ENCODE measurements at places on chromosomes 4 and X.

DNA sequence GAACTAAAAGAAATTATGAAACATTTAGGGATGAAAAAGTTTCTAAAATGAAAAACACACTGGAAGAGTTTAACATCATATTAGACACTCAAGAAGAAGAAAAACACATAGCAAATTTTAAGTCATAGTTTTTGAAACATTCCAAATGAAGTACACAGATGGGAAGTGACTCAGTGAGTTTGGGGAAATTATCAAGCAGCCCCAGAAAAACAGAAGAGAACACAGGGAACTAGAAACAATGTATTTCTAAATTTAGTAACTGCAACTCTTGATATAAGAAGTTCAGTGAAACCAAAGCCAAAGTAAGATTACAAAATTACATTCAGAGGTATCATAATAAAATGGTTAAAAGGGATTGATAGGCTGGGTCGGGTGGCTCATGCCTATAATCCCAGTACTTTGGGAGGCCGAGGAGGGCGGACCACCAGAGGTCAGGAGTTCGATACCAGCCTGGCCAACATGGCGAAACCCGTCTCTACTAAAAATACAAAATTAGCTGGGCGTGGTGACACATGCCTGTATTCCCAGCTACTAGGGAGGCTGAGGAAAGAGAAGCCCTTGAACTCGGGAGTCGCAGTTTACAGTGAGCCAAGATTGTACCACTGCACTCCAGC lies 461.2 kb downstream of the KCTD8 start:
- no peak for DNase-seq

- DNase-seq, result no peak
Observed at GRCh38 chr4:137694138-137694537, 161.8 kb upstream of the PCDH18 start.

GRCh38 chr4:187603093-187604025 lies 392.2 kb upstream of the ZFP42 start:
- DNase-seq, result no peak

DNA sequence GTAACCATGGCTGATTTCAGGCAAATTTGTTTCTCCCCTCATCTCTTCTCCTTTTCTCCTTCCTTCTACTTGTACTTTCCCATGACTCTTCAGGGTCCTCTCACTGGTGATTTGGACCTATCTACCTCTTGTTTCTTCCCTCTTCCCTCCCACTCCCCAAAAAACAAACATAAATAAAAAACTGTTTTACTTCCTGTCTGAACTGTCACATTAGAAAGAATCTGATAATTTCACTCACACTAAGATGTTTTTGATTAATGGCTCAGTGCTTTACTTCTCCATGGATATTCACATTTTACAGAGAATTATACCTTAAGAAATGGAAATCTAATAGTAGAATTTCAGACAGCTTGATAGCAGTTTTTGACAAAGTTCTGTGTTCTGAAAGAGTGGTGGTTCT lies 7.2 kb downstream of the STK26 start:
- DNase-seq, result no peak

DNA sequence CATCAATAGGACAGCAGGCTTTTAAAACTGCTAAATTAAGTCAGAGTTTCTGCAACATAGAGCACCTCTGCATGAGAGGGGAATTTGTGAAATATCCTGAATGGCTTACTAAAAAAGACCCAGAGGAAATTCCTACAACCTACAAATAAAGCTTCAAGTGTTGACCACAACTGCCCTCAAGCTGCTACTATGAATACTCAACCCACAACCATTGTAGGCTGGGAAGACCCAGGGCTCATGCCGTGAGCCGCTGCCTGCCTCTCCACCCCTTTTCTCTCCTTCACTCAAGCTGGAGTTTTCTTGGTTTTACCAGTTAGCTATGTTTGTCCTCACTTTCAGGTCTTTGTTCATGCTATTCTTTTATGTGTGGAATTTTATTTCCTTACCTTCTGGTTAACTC lies 151.6 kb downstream of the EMCN start:
- no peak for DNase-seq

- no peak for DNase-seq
Observed at GRCh38 chr4:61200916-61201526, 895 bp downstream of the ADGRL3 start.

DNA sequence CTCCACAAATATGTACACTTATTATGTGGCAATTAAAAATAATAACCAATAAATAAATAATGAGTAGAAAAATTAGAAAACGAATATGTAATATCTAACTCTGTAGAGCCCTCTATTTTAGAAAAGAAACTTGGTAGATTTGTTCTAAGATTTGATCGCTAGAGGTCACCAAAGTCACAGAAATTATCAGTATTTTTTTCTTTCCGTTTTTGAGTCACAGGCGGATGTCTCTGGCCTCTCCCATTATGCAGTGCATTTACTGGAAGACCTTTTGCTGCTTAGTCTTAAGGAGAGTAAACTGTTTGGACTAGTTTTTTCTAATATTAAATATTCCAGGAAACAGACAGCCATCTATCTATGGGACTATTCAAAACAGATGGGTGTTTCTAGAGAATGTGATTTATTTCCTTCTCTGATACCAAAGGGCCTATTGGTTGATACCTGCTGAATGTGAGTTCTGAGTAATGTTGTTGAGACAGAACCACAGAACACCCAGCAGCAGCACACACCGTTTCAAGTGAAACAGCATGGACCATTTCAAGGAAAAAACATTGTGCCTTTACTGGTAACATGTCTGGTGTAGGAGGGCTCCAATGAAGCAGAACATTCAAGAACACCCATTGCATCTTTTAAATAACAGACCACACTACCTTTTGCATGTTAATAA lies 34.0 kb upstream of the GYPA start:
- peak; percentile 5 for DNase-seq

GRCh38 chr4:28267166-28267565 lies 1406.5 kb downstream of the STIM2 start:
- DNase-seq, result no peak

DNA sequence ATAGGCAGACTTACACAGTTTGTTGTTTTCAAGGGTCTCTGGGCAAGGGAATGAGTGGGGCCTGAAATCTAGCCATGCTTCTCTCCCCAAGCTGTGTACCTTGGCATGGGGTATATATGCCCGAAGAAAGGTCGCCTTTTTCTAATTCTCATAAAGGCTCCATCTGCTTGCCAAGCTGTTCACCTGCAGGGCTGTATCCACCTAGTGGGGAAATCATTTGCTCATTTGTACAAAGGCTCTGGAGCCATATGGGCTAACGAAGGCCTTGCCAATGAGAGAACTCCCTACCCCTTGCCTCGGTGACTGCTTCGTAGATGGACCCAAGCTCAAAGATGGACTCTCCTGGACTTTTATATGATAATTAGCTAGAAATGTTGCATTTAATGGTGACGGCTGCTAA lies 1097.0 kb downstream of the PDHA2 start:
- DNase-seq, result no peak

GRCh38 chr4:105751718-105752299 lies 43.2 kb downstream of the GSTCD start:
- DNase-seq, result no peak

DNA sequence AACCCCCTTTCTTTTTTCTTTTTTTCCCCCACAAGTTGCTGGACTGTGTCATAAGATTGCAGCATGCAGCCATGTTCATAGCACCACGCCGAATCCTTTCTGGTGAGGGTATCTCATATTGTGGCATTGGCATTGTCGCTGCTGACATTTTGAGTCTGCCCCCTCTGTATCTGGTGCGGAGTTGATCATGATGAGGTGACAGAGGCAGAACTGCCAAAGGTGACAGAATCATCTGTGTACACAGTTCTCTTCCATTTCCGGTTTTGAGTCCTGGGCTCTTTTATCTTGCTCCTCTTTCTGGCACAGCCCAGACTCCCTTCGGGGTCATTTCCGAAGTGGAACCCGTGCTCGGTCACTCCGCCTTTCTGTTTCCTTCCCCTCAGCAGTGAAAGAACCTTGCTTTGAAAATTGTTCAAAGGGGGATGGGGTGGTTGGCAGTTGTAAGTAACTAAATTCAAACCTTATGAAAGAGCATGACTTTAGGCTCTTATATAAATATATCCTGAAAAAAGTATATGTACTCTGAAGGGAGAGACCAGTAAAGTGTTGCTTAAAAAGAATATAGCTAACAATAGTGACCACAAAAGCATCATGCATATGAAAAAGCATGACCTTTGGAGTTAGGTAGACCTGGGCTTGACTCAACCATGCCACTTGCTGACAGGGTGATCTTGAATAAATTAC lies 55.0 kb upstream of the BMP2K start:
- peak; percentile 4 for DNase-seq

GRCh38 chr4:42436928-42437565 lies 39.8 kb downstream of the SHISA3 start:
- DNase-seq, result no peak

DNA sequence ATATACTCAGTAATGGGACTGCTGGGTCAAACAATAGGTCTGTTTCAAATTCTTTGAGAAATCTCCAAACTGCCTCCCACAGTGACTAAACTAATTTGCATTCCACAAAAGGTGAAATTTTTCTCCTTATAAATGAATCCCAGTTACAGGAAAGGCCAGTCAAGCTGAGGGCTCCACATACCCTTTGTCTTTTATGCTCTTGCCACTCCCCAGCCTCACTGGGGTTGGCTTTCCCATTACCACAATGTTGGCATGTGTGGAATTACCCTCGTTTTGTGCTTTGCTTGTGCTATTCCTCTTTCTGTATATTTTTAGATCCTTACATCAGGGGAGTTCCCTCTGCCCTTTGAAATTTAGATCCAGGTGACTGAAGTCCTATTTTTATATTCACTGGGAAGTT lies 220.2 kb upstream of the LCORL start:
- DNase-seq, result no peak

DNA sequence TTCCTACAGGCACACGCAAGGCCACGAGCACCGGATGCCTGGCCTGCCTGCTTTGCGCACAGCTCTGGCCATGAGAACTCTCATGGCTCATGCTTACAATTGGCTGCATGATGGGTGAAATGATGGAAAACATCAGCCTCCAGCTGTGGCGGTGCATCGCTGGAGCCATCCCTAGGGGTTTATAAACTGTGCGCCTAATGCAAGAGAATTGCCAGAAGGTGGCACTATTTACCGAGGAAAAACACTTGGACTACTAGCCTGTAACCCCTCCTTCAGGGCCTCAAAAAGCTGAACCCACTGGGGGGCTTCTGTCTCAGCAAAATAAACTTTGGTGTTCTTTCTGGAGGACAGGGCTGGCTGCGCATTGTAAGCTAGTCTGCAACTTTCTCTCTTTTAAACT lies 51.9 kb downstream of the PHKA2 start:
- no peak for DNase-seq

DNA sequence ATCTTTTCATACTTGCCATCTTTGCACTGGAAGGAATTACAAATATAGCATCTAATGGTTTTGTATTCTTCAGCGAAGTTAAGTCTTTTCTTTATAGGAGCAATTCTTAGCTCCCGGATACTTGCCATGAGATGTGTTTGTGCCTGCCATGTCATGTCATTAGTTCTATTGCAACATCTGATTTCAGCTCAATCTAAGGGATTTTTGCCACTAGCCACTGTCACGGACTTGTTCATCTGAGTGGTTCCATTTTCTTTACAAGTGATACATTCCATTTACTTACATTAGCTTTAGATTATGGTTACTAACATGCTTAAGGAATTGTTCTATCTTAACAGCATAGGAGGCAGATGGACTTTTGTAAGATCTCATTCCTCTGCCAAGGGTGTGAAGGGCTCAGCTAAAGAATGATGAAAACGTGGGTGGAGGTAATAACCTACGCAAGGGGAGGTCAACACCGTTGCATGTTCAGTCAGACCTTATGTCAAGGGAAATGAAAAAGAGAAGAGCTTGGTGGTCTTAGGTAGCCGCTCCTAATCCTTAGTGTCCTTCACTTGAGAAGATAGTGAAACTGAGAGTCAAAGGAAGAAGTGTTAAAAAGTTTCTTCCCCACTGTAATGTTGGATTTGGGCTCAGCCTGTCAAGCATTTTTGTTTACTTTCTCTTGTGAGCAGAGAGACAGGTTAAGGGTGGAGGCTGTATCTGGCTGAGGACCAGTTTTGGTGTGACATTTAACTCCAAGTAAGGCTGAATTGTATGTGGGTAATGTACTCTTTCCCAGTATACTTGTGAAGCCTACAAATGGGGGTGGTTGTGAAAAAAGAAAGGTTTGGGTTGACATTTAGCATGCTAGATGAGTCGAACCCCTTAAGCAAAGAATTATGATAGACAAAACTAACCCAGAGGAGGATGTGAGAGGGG lies 3.6 kb upstream of the KLHL2 start:
- DNase-seq, result no peak

GRCh38 chrX:30831082-30831481 lies 58.0 kb downstream of the TAB3 start:
- DNase-seq, result no peak

DNA sequence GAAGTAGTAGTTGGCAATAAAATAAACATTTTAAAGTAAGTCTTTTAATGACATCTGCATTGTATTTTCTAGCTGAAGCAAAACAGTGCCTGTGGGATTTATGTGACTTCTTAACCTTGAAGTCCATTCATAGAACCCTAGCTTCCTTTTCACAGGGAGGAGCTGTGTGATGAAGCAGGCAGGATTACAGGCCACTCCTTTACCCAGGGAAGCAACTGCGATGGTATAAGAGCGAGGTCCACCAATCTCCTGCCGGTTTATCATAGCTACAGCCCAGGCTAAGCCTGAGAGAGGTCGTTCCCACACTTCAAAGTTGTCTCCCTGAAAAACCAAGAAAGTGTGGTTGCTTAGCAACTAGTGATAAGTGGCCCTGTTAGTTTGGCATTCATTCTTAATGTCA lies 7.0 kb downstream of the RPL36A start:
- DNase-seq, result no peak

DNA sequence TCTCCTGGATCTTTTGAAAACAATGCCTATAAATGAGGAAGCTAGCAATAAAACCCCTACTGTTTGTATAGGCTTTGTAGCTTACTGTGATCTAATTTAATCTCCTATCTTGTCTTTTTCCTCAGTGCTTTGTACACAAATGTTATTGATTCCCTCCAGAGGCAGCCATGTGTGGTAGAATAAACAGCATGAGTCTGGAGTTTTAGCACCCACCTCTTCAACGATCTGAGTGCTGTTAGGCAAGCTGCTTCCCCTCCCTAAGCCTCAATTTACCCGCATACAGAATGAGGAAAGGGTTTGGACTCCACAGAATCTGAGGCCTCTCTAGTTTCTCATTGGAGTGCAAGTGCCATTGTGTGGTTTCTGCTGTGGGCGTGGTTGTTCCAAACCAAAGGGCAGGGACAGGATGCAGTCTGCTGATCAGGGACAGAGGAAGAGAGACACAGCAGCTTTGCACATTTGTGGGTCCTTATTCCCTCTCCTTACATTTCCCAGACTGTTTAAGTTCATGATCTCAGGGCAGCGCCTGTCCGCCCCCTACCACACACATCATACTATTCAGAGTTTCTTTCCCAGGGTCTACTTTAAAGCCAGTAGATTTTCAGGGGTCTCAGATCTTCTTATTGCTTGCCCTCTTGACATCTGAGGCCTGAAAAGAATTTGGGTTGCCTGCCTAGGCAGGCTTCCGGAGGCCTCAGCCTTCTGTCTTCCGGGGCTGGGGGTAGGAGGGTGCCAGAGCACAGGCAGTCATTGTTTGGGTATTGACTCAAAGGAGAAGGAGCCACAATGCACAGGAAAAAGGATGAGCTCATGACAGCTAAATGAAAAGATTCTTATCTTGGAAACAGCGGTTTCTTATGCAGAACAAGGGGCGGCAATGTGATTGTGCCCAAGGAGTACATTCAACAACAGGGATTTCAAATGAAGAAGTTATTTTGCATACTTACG lies 114.9 kb upstream of the TEX13D start:
- DNase-seq, result peak; percentile 27

GRCh38 chr4:184590196-184590595 lies 59.1 kb downstream of the CASP3 start:
- DNase-seq, result no peak

- DNase-seq, result no peak
Observed at GRCh38 chr4:102036619-102037376, 246.3 kb downstream of the BANK1 start.
